ENCODE measurements at places on chromosomes 13 and 19.

DNA sequence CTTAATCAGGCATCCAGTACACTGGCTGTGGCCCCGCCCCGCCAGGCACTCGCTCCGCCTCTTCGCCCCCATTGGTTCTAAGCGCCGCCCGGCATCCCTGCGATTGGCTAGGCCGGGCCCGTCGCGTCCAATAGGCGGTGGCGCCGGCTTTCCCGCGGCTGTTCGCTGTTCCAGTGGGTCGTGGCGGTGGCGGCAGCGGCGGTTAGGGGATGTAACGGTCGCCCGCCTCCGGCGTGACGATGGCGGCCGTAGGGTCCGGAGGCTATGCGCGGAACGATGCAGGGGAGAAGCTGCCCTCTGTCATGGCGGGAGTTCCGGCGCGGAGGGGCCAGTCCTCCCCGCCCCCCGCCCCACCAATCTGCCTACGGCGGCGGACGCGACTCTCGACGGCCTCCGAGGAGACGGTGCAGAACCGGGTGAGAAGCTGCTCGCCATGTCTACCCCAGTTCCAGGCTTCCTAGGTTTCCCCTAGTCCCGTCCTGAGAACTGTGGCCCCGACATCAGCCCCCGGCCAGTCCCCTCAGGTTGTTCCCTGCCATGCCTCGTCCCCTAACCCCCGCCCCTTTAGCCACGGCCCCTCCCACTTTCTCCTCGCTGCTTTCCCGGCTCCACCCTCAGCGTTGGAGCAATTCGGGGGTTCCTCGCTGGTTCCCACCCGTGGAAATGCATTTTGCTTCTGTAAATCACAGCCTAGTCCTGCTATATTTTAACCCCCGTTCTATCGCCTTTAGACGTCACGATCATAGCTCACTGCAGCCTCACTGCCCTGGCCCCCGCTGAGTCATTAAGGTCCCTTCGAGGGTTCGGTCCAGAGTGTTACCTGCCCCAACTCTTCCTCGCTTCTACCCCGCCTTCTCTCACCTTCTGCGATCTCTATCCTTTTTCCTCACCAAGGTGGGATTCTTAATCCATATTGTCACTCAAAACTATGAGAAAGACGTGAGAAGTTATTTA, at the start of gene WDR62:
TSS of gene WDR62 (plus strand) at position 165 of the 954 bp plus-strand sequence. CDS start at position 240, 75 bp downstream.
- peak; percentile 95 for DNase-seq

GRCh38 chr19:47377208-47377701, 28.1 kb downstream of the DHX34 start:
- no peak for DNase-seq

DNA sequence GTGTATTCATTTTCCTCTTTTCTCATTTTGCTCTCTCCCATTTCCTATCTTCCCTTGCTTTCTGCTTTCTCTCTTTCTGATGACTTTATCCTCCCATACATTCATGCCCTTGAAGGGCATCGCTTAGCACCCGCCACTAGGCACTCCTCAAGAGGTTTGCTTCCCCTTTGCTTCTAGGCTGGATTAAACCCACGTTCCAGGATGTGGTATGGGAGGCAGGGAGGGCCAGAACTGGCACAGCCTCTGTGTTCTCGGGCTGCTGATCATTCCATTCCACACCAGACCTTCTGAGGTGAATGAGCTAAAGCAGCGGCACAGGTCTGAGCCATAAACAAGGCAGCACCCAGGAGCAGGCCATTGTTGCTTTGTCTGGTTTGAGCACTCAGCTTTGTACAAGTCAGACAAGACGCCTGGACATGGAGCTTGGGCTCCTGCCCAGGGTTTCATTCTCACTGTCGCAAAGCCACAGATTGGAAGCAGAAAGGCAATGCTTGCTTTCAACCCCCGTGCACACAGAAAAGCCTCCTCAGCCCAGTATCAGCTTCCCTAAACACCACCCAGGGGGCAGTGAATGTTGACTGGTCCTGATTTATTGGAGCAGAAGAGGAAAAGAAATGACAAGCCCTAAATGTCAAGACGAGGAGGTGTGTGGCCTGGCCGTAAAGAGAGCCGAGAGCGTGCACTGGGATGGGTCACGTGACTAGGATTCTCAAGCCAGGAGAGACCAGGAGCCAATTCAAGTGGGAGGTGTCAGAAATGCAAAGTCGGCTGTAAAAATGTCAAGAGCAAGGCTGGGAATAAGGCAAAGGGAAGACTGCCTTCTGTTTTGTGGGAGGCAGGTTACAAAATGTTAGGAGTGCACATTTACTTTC, 218.0 kb upstream of the SERP2 start:
- no peak for DNase-seq

GRCh38 chr19:18514800-18515682, 6.8 kb downstream of the ELL start:
- DNase-seq, result no peak

GRCh38 chr19:47479701-47480503, 4.1 kb downstream of the KPTN start:
- DNase-seq, result no peak

DNA sequence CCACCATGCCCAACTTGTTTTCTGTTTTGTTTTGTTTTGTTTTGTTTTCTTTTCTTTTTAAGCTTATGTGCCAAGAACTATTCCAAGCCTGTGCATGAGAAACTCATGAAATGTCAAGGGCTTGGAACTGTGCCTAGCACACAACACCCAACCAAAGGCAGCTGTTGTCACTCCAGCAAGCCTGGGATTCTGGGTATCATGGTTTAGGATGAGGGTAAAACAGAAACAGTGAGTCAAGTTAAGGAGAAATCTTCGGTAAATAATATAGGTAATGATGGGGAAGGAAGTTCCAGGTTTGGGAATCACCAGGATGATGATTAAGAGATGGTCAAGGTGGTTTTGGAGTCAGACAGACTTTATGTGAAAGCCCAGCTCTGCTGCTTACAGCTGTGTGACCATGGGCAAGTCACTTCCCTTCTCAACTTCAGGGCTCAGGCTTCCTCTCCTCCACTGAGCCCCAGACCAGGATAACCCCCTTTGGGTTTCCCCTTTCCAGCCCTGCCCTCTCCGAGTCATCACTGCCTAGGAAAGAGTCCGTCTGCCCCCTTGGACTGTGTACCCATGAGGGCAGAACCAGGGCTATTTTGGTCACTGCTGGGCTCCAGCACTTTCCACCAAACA, 5.0 kb downstream of the PVR start:
- DNase-seq, result no peak

DNA sequence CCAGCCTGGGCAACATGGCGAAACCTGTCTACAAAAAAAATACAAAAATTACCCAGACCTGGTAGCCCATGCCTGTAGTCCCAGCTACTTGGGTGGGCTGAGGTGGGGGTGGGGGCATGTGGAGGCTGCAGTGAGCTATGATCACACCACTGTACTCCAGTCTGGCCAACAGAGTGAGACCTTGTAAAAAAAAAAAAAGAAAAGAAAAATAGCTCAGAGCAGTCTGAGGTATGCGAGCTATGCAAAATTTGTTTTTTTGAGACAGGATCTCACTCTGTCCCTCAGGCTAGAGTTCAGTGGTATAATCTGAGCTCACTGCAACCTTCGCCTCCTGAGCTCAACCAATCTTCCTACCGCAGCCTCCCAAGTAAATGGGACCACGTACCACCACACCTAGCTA, 7.1 kb upstream of the TOMM40 start:
- DNase-seq, result no peak

GRCh38 chr19:41407271-41407670, 9.7 kb downstream of the BCKDHA start:
- no peak for DNase-seq

DNA sequence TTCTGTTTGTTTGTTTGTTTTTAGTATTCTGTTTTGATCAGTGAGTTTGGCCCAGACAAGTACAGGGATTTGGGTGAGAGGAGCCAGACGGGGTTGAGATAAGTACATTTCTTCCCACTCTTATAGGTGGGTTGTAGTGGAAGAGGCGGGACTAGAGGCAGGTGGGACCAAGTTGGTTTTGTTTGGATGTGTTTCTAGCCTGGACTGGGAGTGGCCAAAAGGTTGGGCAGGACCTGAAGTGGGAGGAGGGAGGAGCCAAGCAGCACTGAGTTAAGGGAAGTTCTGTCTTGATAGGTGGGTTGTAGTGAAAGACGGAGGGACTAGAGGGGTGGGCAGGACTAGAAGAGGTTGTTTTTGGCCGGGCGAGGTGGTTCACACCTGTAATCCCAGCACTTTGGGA, 9.0 kb downstream of the DNASE2 start:
- no peak for DNase-seq

DNA sequence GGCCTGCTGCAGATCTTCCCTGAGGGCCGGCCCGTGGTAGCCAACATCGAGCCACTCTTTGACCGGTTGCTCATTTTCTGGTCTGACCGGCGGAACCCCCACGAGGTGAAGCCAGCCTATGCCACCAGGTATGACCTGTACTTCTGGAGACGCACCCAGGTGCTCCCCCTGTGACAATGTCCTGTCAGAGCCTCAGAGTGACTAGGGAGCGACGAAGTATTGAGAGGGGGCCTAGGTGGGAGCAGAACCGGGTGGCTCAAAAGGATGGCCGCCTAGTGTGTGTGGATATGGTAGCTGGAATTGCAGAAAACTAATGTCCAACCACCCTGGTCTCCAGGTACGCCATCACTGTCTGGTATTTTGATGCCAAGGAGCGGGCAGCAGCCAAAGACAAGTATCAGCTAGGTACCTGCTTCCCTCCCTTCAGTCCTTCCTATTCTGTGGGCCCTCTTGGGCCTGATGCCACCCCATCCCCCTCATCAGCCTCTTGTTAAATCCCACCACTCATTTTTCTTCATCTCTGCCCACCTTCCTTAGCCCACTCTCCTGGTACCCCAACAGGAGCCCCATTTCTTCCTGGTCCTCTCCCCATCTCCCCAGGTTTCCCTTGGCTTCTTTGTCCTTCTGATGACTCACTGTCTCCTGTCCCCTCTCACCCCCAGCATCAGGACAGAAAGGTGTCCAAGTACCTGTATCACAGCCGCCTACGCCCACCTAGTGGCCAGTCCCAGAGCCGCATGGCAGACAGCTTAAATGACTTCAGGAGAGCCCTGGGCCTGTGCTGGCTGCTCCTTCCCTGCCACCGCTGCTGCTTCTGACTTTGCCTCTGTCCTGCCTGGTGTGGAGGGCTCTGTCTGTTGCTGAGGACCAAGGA, 8.4 kb downstream of the EGLN2 start:
- DNase-seq, result no peak

GRCh38 chr13:59492030-59492636, 671.6 kb downstream of the DIAPH3 start:
- DNase-seq, result no peak

DNA sequence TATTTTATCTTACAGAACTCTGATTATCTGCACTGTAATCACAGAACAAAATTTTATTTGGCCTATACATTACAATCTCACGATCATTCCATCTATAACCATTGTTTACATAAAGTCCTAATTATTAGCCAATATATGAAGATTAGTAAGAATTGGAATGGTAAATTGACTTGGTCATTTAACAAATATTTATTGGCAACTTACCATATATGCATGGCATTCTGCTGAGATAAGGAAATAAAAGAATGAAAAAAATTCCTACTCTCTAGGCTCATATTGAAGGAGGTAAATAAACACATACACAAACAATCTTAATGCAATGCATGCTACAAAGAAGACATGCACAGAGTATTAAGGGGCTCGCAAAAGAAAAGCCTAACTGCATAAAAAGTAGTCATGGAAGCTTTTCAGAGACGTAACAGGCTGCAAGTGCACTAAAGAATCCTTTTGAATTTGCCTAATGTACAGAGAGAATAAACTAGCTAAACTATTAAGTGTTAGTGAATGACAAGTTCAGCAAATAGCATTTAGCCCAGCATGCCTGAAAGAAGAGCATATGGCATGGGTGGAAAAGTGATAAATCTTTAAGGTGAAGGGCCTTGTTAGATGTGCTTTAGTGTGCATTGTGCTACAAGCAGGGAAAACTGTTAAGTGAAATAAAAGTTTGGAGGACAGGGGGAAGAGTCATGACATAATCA, 1131.1 kb downstream of the PCDH9 start:
- no peak for DNase-seq

GRCh38 chr19:34475026-34475974, 6.3 kb upstream of the WTIP start:
- DNase-seq, result no peak

GRCh38 chr13:48214519-48215121, 18.4 kb upstream of the ITM2B start:
- DNase-seq, result no peak

DNA sequence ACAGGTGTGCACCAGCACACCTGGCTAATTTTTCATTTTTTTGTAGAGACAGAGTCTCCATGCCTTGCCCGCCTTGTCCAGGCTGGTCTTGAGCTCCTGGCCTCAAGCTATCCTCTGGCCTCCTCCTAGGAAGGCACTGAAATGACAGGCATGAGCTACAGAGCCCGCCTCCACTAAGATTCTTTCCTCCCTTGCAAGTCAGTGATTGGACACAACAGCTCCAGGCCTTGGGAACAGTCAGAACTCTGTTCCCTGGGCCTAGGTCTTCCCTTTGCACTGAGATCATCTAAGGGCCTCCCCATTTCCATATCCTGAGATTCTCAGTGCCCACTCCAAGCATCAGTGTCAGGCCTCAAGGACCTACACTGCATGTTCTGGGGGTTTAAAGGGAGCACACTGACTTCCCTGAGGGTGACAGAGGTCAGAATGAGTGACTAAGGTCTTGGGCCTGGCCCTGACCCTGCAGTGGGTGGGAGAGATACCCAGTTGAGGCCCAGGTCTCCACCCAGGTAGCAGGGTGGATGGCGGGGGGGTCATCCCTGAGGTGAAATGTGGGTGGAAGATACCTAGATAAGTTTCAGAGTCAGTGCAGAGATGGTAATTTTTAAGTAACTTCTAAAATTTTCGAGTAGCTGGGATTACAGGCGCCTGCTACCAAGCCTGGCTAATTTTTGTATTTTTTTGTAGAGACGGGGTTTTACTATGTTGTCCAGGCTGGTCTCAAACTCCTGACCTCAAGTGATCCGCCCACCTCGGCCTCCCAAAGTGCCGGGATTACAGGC, 17.3 kb upstream of the ERCC1 start:
- no peak for DNase-seq

Measured in DMS 273 treated with DMSO at 0.1 percent for 48 hours (cell line).